Skin of body (tissue), 3 donors: ENCODE measurements at places on chromosomes 1 and 21. TPM values are rescaled to one million over a fixed set of nuclear protein-coding genes. Genes with fewer than 3 reads are reported as not detected.

- no peak for DNase-seq
Observed at GRCh38 chr1:202069662-202070061, 53.1 kb upstream of the GPR37L1 start.

- DNase-seq, result no peak
Observed at GRCh38 chr1:39852876-39853275, 30.4 kb downstream of the TRIT1 start.

DNA sequence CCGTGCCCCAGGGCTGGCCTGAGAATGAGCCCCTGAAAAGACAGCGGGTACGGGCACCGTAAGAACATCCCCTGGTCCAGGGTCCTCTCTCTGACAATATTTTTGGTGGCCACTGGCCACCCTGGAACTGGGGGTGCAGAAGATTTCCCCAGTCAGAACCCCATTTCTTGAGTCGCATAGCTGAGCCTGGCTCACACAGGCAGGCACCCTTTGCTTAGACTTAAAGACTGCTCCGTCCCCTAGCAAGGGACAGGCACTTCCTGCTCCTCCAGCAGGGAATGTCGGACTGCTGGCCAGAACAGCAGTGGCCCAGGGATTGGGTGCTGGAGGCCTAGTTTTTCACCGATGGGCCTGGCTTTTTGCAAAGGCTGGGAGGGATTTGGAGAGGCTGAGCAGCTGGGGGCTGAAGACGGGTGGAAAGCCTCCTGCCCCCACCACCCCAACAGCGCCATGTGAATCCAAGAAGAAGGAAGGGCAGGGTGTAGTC is 4.3 kb downstream of the OLIG2 start:
- DNase-seq, result no peak

The LCK gene
- total RNA-seq, result 1.2 TPM

The SPRR2E gene
- total RNA-seq, result 16.7 TPM

The DDR2 gene
- total RNA-seq, result 61.7 TPM

DNA sequence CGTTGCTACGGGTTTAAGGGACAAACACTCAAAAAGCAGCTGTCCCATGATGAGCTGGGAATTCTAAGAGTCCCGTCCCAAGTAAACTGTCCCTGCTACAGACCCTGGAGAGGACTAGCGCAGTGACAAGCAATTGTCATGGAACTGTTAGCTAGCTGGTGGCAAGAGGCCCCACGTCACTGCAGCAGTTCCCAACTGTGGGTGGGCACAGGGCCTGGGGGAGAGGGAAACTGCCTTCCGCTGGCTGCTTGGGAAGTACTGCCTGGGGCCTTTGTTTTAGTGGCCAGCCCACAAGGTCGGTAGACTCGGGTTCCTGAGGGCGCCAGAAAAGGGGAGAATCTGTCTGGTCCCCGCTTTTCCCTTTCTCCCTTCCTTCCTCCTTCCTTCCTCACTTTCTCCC is 97.4 kb downstream of the LACTBL1 start:
- DNase-seq, result no peak

- DNase-seq, result no peak
Observed at GRCh38 chr1:27682351-27682944, 10.5 kb upstream of the IFI6 start.

The NKAIN1 gene
- 0.39 TPM for total RNA-seq

GRCh38 chr1:7046314-7046713 is 261.1 kb downstream of the CAMTA1 start:
- no peak for DNase-seq

- DNase-seq, result peak; percentile 45
Observed at GRCh38 chr1:20485527-20486456, at the start of gene CAMK2N1. CAMK2N1 (minus strand) TSS chr1:20486210; CDS start chr1:20485379, 831 bp downstream.

The SLC30A1 gene
- total RNA-seq, result 51.7 TPM

- no peak for DNase-seq
Observed at GRCh38 chr1:153532181-153532580, 3.6 kb downstream of the S100A6 start.

The OR6K3 gene
- total RNA-seq, result not detected

GRCh38 chr1:243572940-243573339 is 277.1 kb downstream of the AKT3 start:
- DNase-seq, result no peak

GRCh38 chr1:8477166-8477982 is 159.5 kb downstream of the SLC45A1 start:
- no peak for DNase-seq

DNA sequence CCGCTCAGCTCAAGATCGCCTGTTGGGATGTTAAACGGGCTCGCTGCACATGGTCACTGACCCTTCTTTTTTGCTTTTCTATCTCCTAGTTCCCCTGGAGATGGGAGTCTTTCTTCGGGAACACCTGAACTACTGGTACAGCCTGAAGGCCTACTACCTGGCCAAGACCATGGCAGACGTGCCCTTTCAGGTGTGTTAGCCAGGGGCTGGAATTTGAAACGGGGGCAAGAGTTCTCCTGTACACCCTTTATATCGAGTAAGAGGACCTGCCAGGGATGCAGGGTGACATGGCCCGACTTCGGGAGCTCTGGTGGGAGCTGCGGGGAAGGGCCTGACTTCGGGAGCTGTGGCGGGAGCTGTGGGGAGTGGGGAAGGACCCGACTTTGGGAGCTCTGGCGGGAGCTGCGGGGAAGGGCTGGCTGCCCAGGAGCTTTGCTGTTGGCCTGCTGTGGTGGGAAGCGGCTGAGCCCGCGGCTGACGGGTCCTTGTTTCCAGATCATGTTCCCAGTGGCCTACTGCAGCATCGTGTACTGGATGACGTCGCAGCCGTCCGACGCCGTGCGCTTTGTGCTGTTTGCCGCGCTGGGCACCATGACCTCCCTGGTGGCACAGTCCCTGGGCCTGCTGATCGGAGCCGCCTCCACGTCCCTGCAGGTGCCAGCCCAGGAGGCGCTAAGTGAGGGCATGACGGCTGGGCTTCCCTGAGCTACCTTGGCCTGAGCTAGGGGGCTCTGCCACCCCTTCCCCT is 24.0 kb downstream of the TFF3 start:
- DNase-seq, result no peak

DNA sequence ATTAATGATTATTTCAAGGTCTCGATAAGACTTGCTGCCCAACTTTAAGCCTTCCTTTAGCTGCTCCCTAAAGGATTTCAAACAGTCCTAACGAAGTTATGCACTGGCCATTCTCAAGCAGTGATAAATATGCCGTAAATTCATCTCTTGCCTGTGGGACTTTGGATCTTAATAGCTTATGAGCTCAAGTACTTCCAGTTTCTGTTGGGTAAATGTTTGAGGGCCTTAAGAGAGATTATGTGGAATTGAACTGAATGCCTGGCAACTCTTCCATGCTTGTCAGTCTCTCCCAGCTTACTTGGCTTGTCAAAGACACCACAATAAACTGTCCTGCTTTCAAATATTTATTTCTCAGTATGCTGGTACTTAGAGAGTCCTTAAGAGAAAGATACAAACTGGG is 3.5 kb upstream of the OR10J4 start:
- no peak for DNase-seq

- DNase-seq, result no peak
Observed at GRCh38 chr1:39910263-39910662, 8.5 kb upstream of the MYCL start.

DNA sequence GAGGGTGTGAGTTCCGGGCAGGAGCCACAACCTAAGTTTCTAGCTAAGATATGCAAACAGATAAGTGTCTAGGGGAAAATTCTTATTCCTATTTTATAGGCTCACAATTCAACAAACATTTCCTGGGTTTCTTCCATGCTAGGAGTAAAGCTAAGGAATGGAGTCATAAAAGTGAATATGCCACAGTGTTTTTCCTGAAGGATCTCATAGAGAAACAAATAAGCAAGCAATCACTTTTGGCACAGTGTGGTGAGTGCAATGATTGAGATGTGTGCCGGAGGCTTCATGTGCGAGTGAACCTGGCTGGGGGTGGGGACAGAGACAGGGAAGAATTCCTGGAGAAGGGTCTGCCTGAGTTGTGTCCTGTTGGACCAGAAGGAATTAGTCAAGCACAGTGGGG is 147.4 kb downstream of the TENT5C start:
- DNase-seq, result no peak

DNA sequence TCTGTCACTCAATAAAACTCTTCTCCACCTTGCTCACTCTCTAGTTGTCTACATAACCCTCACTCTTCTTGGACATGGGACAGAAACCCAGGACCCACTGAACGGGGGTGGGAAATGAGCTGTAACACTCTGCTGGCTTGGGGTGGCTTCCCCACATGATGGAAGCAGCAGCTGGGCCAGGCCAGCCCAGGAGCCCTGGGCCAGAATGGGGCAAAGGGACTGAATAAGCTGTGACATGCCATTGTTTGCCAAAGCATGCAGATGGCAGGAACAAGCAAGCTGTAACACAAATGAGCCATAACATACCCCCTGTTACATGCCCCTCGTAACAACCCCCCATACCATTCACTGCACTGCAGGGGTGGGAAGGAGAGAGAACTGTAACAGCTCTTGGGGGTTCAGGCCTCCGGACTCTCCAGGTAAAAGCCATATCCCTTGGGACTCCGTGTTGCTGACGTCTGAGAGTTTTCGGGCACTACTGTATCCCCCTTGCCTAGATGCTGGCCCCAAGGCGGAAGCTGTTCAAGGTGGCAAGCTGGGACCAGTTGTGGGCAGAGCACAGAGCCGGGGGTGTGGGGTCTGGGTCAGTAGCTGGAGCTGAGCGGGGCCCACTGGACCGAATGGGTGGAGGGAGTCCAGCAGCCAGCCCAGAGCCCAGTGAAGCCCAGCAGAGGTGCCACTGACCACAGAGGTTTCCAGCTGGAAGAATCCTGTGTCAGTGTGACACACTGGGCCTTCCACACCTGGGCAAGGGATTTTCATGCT is 56.1 kb upstream of the DMRTB1 start:
- no peak for DNase-seq

The NHLH1 gene
- 0.20 TPM for total RNA-seq

The SPATA46 gene
- total RNA-seq, result not detected

The FAM163A gene
- 0.10 TPM for total RNA-seq

DNA sequence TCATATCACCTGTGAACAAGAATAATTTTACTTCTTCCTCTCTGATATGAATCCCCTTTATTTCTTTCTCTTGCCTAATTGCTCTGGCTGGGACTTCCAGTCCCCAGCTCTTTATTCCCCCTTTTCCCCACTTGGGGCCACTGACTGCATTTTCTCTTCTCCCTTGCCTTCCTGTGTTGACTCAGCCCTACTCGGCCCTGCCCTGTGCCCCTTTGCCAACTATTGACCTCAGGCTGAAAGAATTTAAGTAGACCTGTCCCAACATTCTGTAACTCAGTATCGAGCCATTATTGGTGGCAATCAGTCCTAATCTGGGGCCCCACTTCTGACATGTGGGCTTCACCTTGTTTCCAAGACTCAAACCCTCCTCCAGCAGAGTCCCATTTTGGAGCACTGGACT is 60.6 kb upstream of the STUM start:
- no peak for DNase-seq

The AMY1A gene
- not detected for total RNA-seq

DNA sequence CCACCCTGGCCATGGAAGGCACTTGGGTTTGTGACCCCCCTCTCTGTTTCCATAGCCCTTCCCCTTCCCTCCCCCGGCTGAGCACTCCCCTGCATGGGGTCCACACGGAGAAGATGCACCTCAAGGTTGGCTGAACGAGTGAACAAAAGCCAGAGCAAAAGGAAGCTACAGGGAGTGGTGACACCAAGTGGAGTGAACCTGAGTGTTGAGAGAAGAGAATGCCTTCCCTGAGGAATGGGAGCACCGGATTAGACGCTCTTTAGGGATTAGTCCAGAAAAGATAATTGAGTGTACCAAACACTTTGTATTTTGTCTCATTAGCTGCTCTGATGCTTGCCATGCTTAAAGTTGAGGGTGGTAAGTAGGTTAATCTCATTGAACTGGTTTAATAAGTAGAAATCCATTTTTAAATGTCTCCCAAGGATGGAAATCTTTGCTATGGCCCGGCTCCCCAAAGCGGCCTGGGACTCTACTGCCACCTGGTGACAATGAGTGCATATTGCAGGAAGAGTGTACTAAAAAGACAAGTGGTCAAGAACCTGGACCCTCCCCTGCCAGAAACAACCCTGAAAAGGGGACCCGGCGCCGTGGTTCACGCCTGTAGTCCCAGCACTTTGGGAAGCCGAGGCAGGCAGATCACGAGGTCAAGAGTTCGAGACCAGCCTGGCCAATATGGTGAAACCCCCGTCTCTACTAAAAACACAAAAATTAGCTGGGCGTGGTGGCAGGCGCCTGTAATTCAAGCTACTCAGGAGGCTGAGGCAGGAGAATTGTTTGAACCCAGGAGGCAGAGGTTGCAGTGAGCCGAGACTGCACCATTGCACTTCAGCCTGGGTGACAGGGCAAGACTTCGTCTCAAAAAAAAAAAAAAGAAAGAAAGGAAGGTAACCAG is 150.6 kb upstream of the ZC3H12A start:
- no peak for DNase-seq

The LCE1A gene
- total RNA-seq, result 1.7 TPM

DNA sequence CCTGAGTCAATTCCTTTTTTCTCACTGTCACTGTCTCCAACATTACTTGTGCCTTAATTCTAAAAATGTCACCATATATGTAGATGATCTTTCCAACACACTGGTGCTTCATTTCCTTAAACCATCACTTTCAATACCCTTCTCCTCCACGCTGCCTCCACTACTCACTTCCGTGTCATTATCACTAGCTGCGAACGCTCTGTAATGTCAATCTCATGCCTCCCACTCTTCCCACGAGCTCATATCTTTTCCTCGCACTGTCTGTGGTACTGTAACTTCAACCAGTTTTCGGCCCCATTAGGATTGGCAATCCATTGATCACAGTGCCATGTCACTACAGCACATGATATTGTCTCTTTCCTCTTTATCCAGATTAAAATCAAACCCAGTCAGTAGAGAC is 61.6 kb downstream of the PLD5 start:
- no peak for DNase-seq
